Lung microvascular endothelial cell (primary cell): ENCODE measurements at places on chromosomes 16 and 17.

DNA sequence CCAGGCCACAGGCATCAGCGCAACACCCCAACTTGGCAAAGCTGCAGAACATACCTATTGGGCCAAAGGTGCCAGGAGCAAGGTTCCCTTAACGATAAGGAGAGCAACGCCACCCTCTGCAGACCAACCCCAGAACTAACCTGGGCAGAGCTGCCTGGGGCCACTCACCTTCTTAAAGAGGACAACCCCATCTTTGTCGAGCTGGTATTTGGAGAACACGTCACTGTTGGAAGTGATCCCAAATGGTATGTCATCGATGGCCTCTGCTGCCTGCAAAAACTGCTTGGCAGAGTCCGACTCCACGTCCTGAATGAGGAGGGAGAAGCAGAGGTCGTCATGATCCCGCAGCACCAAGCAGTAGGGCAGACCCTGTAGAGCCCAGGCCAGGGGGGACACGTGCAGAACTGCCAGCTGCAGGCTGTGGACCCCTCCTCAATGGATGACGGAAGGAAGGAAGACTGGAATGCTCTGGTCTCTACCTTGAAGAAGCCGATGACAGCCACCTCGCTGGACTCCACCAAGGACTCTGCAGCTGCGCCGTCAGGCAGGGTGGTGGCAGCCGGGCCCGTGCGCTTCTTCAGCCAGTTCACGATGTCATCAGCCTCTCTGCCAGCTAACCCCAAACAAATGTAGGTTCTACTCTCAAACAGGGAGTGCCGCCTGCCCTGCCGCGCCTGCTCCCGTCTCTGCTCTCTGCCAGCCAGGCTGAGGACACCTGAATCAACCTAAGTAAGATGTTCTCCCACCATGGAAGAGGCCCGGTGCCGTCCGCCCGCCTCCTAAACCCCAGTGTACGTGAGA lies 5.2 kb downstream of the P4HB start:
- no peak for DNase-seq

- DNase-seq, result no peak
Measured at GRCh38 chr16:3012246-3012645, 477 bp upstream of the CLDN9 start.

- DNase-seq, result peak; percentile 63
Measured at GRCh38 chr17:79042421-79043190, 18.6 kb downstream of the C1QTNF1 start.

DNA sequence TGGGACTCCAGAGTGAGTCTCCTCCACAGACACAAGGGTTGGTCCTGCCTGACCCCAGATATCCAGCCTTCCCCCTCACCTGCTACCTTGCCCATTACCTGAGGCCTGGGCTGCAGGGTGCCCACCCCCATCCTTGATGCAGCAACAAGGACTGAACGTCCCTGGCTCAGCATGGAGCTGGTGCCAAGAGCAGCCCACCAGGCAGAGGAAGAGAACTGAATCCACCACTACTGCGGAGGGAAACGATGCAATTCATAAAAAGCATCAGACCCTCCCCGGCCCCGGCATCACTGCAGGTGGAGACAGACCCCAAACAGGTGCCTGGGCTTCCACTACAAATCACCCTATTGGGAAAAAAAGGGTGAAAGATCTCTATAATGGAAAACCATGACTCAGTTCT lies 131.0 kb upstream of the TNRC6C start:
- DNase-seq, result no peak

DNA sequence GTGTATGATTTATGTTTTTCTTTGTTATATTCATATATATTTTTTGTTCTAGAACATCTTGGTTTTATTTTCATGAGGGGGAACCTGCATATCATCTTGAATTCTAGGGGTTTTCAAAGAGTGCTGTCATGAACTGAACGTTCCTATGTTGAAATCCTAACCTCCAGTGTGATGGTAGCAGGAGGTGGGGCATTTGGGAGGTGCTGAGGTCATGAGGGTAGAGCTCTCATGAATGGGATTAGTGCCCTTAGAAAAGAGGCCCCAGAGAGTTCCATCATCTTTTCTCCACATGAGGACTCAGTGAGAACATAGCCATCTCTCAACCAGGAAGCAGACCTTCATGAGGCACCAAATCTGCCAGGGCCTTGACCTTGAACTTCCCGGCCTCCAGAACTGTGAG lies 34.6 kb upstream of the CCDC182 start:
- DNase-seq, result no peak

DNA sequence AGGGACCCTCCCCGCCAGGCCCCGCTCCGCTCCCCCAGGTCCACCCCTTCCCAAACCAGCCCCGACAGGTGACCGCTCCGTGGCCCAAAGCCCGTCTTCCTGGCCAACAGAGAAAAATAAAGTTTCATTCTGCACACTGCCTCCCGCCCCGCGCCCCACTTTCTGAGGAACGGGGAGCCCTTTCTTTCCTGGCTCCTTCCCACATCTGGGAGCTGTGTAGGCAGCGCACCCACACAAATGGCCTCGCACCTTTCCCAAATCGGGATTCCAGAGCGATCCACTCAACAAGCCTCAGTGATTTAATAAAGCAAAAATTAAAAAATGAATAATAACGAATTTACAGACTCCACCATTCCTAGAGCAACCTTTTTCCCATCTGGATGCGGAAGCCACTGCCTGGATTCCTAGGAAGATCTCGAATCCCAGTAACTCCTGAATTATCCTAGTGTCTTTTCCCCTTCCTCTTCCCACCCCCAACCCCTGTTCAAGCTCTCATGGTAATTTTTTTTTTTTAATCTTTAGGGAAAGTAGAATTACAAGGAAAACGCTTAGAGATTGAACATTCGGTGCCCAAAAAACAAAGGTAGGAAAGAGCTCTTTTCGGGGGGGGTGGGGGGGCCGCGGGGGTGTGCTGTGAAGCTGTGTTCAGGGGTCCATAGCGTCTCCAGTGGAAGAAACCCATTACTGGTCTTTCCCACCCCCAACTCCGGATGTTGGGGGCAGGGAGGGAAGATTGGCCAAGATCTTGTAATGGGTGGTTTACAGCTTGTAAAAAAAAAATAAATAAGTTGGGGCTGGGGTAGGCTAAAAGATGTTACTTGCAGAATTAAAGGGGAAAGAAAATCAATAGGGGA lies 1.6 kb downstream of the IGF2BP1 start:
- no peak for DNase-seq

- DNase-seq, result no peak
Measured at GRCh38 chr17:40625311-40625710, 22.3 kb downstream of the SMARCE1 start.

GRCh38 chr17:13812350-13812749 lies 210.6 kb upstream of the HS3ST3A1 start:
- no peak for DNase-seq

GRCh38 chr17:79626156-79626890 lies 15.5 kb upstream of the RBFOX3 start:
- DNase-seq, result no peak

DNA sequence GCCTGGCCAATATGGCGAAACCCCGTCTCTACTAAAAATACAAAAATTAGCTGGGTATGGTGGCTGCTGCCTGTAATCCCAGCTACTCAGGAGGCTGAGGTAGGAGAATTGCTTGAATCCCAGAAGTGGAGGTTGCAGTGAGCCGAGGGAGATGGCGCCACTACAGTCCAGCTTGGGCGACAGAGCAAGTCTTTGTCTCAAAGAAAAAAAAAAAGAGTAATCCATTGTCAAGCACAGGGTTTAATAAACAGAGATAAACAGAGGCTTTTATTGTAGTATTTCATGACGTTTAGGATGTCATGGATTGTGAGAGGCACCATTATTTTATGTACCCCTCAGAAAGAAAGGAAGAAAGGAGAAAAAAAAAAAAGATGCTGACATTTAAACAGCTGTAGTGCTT lies 75.2 kb upstream of the RNU2-1 start:
- DNase-seq, result no peak

DNA sequence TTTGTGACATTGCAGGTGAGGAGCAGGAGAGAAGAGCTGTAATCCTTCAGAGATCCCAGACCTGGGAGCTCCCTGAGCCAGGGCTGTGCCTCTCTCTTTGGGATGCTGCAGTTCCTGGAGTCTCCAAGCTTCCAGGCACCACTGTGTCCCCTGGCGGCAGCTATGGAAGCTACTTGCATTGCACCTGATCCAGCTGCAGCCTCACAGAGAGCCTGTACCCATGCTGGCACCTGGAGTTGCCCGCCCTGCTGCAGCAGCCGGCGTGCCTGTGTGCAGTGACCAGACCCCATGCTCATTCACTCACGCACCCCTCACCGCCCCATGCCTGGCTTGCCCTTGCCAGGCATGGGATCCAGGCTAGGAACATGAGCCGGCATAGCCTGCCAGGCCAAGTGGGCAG lies 51.8 kb upstream of the MED9 start:
- DNase-seq, result no peak

GRCh38 chr16:30786936-30787612 lies at the start of gene ZNF629:
TSS of gene ZNF629 (minus strand) at chr16:30787205. CDS start at chr16:30784482, 2,723 bp downstream.
- peak; percentile 64 for DNase-seq

GRCh38 chr17:43768382-43768781 lies 9.8 kb upstream of the SOST start:
- no peak for DNase-seq

GRCh38 chr17:47210105-47210504 lies 957 bp downstream of the MYL4 start:
- no peak for DNase-seq

GRCh38 chr17:58303971-58304749 lies 23.4 kb upstream of the MPO start:
- DNase-seq, result peak; percentile 51

DNA sequence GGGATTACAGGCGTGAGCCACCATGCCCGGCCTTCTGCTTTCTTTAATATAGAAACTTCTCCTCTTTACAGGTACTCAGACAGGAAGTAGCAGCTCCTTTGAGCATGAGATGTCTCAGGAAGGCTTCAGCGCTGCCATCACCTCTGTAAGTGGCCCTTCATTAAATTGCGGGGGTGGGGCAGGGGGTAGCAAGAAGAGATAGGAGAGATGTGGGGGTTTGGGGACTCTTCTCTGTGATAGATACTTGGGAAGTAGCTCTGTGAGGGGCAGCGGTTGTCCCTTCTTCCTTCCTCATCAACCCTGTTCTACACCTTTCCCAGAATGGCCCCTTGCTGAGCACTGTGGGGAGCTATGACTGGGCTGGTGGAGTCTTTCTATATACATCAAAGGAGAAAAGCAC lies 16.8 kb downstream of the ITGAM start:
- no peak for DNase-seq

GRCh38 chr17:12922120-12922519 lies 95.7 kb downstream of the ELAC2 start:
- DNase-seq, result no peak

DNA sequence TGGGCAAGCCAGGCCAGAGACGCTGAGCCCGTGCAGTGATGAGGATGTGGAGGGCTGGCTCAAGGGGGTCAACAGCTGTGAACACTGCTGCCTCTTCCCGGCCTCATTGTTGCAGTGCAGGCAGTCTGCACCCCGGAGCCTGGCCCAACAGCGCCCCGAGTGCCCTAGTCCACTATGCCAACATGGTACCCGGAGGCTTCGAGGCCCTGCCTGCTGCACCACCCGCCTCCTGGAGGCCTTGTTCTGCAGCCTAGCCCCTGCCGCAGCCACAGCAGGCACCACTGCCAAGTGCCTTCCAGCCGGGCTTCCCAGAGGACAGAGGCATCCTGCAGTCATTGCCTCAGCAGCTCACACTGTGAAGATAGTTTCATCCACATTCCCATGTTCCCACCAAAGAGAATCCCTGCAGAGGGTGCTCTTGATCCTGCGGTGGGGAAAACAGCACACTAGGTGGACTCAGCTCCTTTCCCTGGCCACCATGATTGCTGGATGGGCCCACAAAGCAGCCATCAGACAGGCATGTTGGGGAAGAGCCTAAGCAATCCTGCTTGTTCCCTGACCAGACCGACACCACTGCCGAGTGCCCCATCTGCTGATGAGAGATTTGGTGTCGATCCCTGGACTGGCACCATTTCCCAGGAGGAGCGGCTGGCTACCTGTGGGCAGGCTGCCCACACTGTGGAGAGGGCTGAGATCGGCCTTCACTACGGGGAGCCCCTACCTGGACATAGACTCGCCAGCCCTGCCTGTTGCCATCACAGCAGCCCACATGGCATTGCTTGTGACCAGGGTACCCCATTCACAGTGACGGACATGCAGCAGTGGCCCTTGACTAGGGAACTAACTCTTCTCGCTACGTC lies 44.9 kb downstream of the USP22 start:
- no peak for DNase-seq

DNA sequence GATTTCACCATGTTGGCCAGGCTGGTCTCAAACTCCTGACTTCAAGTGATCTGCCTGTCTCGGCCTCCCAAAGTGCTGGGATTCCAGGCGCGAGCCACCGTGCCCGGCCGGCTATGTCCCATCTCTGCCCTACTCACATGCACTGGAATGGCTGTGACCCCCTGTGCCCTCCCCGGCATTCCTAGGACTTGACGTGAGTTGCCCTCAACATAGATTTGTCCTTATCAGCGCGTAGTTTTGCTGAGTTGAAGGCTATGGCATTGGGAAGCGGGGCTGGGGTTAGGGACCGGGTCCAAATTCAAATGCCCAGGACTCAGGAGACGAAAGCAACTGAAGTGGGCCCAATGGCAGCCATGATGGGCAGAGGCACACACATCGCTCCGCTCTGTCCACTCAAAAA lies 5.8 kb downstream of the UNC13D start:
- no peak for DNase-seq

GRCh38 chr16:84308120-84308519 lies 13.4 kb downstream of the WFDC1 start:
- peak; percentile 45 for DNase-seq

GRCh38 chr17:82560802-82561428 lies 41.4 kb downstream of the FOXK2 start:
- no peak for DNase-seq
